ENCODE measurements at places on chromosomes 6 and 20.

GRCh38 chr6:139868576-139868975 is 494.1 kb upstream of the CITED2 start:
- no peak for DNase-seq

GRCh38 chr6:42845327-42845694 is 34.1 kb upstream of the RPL7L1 start:
- DNase-seq = no peak

DNA sequence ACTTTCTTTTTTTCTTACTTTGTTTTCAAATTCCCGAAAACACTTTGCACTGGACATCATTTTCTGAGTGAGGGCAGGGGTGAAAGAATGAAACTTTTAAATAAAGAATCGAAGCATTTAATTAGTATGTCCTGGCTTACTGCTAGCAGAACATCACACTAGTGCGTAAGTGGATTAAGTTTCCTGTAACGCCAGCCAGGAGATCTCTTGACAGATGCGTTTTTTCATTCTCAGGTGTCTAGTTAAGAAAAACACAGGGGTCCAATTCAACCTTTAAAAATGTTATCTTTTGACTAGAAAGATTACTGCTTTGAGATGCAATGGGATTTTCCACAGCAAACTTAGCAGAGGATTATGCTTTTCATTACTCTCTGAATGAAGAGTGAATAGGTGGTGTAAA is 858.8 kb upstream of the EPHA7 start:
- DNase-seq = no peak

- no peak for DNase-seq
Measured at GRCh38 chr6:25504661-25505060, 147.4 kb upstream of the SCGN start.

GRCh38 chr6:3433005-3433404 is 23.8 kb downstream of the SLC22A23 start:
- DNase-seq = no peak

Measured in ACHN (cell line).